Adipose tissue (tissue), 3 donors: ENCODE measurements at places on chromosomes 11 and 22. TPM values are rescaled to one million over a fixed set of nuclear protein-coding genes. Genes with fewer than 3 reads are reported as not detected.

TNNI2 gene
- polyA plus RNA-seq: not detected

A4GALT gene
- polyA plus RNA-seq: 55.2 TPM

MPZL3 gene
- 1.8 TPM for polyA plus RNA-seq

SLC6A5 gene
- polyA plus RNA-seq: not detected

CYP2R1 gene
- polyA plus RNA-seq: 4.6 TPM

GRM5 gene
- polyA plus RNA-seq: 0.01 TPM

MALAT1 gene
- polyA plus RNA-seq: 187 TPM

FREY1 gene
- 0.10 TPM for polyA plus RNA-seq

ARHGAP20 gene
- polyA plus RNA-seq: 1.2 TPM

UBQLN3 gene
- polyA plus RNA-seq: not detected

FGF19 gene
- polyA plus RNA-seq: not detected

LDLRAD3 gene
- polyA plus RNA-seq: 7.0 TPM

MPEG1 gene
- 2.3 TPM for polyA plus RNA-seq

MRGPRX3 gene
- not detected for polyA plus RNA-seq

EFEMP2 gene
- 16.6 TPM for polyA plus RNA-seq
